HuH-7.5 (cell line): ENCODE measurements at places on chromosomes 11 and 22.

DNA sequence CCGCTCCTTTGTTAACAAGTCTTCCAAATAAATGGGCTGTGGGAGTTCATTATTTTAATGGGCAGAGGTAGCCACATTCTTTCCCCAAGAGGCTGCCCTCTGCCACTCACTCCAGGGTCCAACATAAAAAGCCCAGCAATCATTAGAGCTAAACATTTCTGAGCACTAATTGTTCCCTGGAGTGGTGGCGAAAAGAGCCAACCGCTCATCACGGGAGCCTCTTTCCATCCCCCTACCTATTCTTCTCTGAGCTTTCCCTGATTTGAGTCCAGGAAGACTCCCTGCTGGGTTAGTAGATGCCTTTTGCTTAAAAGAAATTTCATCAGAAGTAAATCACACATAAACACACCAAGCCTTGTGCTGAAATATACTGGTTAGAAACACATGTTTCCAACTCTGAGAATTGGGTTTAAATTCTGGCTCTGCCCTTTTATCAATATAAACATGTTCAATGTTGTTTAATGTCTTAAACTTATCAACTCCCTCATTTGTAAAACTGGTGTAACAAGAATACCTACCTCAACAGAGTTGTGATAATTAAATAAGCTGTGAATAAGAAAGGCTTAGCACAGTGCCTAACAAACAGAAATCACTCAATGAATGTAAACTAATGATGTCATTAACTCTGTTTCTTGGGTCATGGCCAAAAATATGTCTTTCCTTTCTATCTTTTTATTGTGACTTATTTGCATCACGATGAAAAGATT, at the start of gene OR5A2:
TSS of gene OR5A2 (minus strand) at position 53 of the 707 bp plus-strand sequence. CDS start 3,460 bp downstream, outside the sequence.
- DNase-seq: no peak

- no peak for DNase-seq
These were observed 54.2 kb upstream of the NNMT start for GRCh38 chr11:114242032-114242431.

DNA sequence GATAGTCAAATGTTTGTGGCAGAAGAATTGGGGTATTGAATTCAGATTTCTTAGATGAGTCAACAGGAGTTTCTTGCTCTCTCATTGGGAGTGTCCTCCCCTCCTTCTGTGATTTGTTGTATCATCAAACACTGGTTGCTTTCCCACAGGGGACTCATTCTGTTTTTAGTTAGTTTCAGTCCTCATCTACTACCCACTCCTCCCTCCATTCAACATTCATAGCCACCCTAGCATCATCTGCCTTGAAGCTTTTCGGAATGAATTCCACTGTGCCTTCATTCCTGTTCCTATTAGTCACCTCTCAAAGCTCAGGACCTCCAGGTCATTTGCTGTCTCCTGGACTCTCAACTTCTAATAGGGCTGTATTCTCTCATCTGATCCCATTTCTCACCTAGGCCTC, 31.5 kb upstream of the RAB38 start:
- DNase-seq: no peak

- DNase-seq: no peak
These were observed 139.2 kb downstream of the HIPK3 start for GRCh38 chr11:33396361-33396760.

DNA sequence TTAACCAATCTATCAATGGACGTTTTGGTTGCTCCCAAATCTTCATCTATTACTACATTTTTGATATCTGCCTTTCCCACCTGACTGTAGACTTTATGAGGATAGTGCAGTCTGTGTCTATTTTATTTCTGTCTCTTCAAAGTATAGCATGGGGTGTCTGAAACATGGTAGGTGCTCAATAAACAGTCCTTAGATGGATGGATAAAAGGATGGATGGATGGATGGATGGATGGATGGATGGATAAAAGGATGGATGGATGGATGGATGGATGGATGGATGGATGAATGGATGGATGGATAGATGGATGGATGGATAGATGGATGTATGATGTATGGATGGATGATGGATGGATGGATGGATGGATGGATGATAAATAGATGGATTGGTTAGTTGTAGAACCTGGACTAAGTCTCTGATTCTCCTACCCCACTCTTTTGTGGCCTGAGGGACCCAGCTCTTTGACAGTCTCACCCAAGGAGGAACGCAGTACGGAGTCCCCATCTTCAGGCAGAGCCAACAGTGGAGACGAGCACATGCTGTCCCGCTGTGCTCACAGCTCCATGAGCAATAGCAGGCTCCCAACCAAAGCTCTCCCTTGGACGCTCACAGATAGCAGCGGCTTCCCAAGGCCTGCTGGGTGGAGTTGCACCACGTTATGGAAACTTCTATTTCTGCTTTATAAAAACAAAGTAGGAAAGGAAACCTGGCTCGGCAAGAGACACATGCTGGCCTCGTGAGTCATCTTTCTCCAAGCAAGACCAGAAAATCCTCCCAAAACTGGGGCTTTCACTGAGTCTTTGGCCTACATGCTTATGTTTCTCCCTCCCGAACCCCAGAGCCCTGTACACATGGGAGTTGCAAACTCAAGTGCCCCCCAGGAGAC, 448.0 kb downstream of the MIAT start:
- DNase-seq: no peak

DNA sequence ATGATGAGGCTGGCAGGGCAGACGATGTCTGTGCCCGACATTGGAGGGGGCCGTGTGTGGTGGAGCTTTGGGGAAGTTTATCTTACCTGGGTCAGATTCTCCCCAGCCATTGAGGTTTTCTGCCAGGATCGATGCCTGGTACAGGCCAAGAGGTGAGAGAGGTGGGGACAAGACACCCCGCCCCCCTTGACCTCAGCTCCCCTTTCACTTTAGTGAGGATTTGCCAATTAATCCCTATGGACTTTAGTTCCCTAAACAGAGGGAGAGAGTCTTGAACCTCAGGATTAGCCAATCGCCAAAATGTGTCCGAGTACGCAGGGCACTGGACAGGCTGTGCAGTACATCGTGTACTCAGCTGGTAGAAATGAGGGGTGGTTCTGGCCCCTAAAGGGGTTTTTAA, 541 bp downstream of the HORMAD2 start:
- DNase-seq: no peak

- DNase-seq: no peak
These were observed 30.1 kb upstream of the CBX7 start for GRCh38 chr22:39182478-39183030.

DNA sequence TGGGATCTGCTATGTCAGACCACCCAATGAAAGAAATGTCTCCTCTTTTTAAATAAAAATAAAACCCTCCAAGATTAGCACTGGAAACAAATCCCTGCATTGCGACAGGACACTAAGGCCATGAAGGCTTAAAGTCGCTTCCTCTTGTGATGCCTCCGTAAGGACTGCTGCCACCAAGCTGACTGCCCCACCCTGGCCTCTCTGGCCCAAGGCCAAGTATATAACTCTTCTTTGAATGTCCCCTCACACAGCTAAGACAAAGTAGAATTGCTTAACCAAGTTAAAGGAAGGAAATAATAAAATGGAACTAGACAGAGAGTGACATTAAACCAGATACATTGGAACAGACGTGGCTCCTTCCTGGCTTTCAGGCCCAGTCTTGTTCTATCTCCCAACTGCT, 7.5 kb upstream of the NRGN start:
- DNase-seq: no peak

DNA sequence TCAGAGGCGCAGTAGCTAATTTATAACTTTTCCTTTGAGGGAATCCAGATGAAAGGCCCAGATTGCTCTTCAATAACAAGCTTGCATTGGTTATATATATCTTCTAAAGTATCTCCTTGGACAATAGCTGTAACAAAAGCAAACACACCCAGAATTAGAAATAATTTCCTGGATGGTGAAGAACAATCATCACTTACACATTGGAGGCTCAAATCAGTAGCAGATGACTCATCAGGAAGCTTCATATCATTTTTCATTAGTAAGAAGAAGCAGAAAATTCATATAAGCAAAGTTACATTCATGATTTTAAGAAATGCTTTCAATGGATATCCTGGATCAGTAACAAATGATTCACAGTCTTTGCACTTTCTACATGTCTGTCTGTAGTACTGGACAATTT, 173.6 kb upstream of the CCDC90B start:
- no peak for DNase-seq

GRCh38 chr11:1753229-1753928, 3.0 kb upstream of the IFITM10 start:
- DNase-seq: no peak

DNA sequence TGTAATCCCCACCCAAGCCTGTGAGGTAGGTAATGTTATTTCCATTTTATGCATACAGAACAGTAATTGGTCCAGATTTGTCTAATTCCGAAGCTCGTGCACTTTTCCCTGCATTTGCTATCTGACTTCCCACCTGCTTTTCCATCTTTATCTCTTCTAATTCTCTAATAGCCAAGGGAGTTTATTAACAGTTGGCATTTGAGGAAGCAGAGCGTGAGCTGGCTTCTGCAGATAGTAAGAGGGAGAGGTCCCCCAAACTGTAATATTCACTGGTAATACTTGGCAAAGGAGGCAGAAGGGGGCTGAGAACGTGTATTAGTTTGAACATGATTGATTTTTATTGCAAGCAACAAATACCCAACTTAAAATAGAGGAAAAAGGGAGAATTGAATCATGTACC, 110.8 kb upstream of the SPON1 start:
- no peak for DNase-seq

GRCh38 chr22:46763051-46763705, 728 bp downstream of the TBC1D22A start:
- no peak for DNase-seq

DNA sequence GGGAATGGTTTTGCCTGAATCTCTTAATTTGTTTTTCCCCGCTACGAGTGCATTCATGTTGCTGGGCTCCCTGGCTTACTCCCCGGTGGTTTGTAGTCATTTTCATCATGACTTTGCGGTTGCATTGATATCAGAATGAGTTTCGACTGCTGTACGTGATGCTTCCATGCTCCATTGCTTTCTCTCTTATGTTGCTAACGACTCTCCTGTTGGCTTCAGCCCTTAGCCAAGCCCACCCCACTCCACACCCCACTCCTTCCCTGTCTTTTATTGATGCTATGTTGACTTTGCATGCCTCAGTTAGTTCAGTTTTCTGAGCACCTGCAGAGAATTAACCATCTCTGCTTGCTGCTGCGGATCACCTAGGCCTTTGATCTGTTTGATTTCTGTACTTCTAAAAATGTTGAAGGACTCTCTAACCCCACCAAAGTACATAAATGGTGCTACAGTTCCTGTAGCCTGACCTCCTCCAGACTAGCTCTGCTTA, 65.3 kb downstream of the ARFGAP2 start:
- no peak for DNase-seq

GRCh38 chr11:12569499-12570425, 104.5 kb upstream of the TEAD1 start:
- no peak for DNase-seq
